ENCODE measurements at places on chromosomes 7 and 10. TPM values are rescaled to one million over a fixed set of nuclear protein-coding genes. Genes with fewer than 3 reads are reported as not detected.

Gene ASAH2B
- 2.2 TPM for polyA plus RNA-seq

Gene SEC61A2
- 2.7 TPM for polyA plus RNA-seq

Gene IDI2
- polyA plus RNA-seq = not detected

Gene CTAGE15
- polyA plus RNA-seq = not detected

Gene EVX1
- not detected for polyA plus RNA-seq

Gene MINPP1
- 1.3 TPM for polyA plus RNA-seq

Gene STN1
- polyA plus RNA-seq = 41.1 TPM

Gene NSUN5
- 23.1 TPM for polyA plus RNA-seq

Gene FBXW4
- polyA plus RNA-seq = 27.0 TPM

Gene GPER1
- polyA plus RNA-seq = 0.81 TPM

Gene CDHR3
- 0.66 TPM for polyA plus RNA-seq

Gene ACBD7
- 0.09 TPM for polyA plus RNA-seq

Gene TUBB8
- polyA plus RNA-seq = not detected

Gene MRC1
- 0.90 TPM for polyA plus RNA-seq

Gene ZCWPW1
- 2.8 TPM for polyA plus RNA-seq

Gene NKX1-2
- polyA plus RNA-seq = 0.35 TPM

Gene FZD1
- polyA plus RNA-seq = 5.0 TPM

Gene STARD3NL
- polyA plus RNA-seq = 4.2 TPM

Gene PNLIPRP2
- polyA plus RNA-seq = 0.05 TPM

Gene CCL24
- polyA plus RNA-seq = not detected

Gene CACNB2
- 3.8 TPM for polyA plus RNA-seq

Gene SUN1
- 54.7 TPM for polyA plus RNA-seq

Gene ZNF800
- 8.3 TPM for polyA plus RNA-seq

Gene ZNF138
- 6.9 TPM for polyA plus RNA-seq

Gene CPXM2
- polyA plus RNA-seq = 4.2 TPM

All from esophagus (tissue), 2 donors.